Effector memory CD4-positive, alpha-beta T cell (primary cell): ENCODE measurements at places on chromosomes 7 and 10.
A peak's percentile ranks its signal among the peaks of the same experiment; 100 is the strongest.

GRCh38 chr10:35752469-35753461 lies 110.7 kb upstream of the FZD8 start:
- H3K4me3 ChIP-seq = no peak overlapping the region
- H3K27ac ChIP-seq = no peak overlapping the region
- H3K36me3 ChIP-seq = no peaks in the 10 kb centered on the region

- H3K27ac ChIP-seq = no peak overlapping the region
- no peak for DNase-seq
- no peaks in the 10 kb centered on the region for H3K36me3 ChIP-seq
- H3K4me1 ChIP-seq = no peaks in the 10 kb centered on the region
- H3K27me3 ChIP-seq = no peaks in the 10 kb centered on the region
Measured at GRCh38 chr10:62473241-62473640, 99.1 kb downstream of the ZNF365 start.

DNA sequence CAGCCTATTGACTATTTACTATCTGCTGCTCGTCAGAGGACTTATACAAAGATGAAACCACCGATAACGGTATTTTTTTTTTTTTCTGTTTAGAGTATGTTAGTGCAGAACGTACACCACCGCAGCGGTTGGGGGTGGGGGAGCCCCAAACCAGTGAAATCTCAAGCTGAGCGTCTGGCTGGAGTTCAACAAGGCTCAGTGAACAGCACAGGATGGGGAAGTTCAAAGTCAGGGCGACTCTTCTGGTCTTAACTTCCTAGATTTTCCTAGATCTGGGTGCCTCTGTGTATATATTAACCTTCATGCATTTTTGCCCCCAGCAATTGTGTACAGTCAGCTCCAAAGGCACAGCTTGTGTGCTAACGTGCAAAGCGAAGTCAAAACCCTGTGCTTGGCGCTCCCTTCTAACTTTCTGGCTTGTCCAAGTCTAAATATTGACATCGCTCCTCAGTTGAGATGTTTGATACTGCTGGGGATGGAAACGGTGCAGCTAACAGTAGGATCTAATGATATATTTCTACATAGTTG lies 1.1 kb downstream of the RHOBTB1 start:
- H3K4me3 ChIP-seq = peak overlapping the region; percentile 53
- DNase-seq = no peak
- no peaks in the 10 kb centered on the region for H3K36me3 ChIP-seq
- H3K27me3 ChIP-seq = peaks cover 31% of the 10 kb centered on the region

- H3K27ac ChIP-seq = no peak overlapping the region
- H3K4me3 ChIP-seq = no peak overlapping the region
- H3K36me3 ChIP-seq = no peaks in the 10 kb centered on the region
- H3K4me1 ChIP-seq = no peaks in the 10 kb centered on the region
Measured at GRCh38 chr10:59175538-59176240, 754 bp upstream of the PHYHIPL start.

- H3K27me3 ChIP-seq = no peaks in the 10 kb centered on the region
- no peaks in the 10 kb centered on the region for H3K36me3 ChIP-seq
- H3K27ac ChIP-seq = no peak overlapping the region
- no peak overlapping the region for H3K4me3 ChIP-seq
- DNase-seq = no peak
- no peaks in the 10 kb centered on the region for H3K4me1 ChIP-seq
Measured at GRCh38 chr10:107516349-107516748, 351.8 kb upstream of the SORCS1 start.

DNA sequence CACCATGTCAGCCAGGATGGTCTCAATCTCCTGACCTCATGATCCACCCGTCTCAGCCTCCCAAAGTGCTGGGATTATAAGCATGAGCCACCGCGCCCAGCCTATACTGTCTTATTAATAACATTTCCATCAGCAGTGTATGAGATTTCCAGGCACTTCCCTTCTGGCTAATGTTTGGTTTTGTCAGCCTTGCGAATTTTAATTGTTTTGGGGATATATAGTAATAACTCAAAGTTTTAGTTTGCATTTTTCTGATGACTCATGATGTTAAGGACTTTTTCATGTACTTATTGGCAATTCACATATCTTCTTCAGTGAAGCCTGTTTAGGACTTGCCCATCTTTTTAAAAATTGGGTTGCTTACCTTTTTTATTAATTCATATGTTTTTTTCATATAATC lies 76.0 kb downstream of the TMEM270 start:
- DNase-seq = no peak
- H3K27ac ChIP-seq = no peak overlapping the region
- H3K36me3 ChIP-seq = no peaks in the 10 kb centered on the region
- no peaks in the 10 kb centered on the region for H3K27me3 ChIP-seq
- H3K4me3 ChIP-seq = no peak overlapping the region
- H3K4me1 ChIP-seq = no peaks in the 10 kb centered on the region

DNA sequence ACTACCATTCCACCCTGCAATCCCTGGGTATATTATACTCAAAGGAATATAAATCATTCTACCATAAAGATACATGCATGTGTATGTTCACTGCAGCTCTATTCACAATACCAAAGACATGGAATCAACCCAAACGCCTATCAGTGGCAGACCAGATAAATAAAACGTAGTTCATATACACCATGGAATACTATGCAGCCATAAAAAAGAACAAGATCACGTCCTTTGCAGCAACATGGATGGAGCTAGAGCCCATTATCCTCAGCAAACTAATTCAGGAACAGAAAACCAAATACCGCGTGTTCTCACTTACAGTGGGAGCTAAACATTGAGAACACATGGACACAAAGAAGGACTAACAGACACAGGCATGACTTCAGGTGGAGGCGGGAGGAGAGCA lies 138.3 kb downstream of the DYNC2I1 start:
- H3K27me3 ChIP-seq = peaks cover 17% of the 10 kb centered on the region
- DNase-seq = no peak
- H3K27ac ChIP-seq = no peak overlapping the region
- no peaks in the 10 kb centered on the region for H3K4me1 ChIP-seq
- H3K4me3 ChIP-seq = no peak overlapping the region
- H3K36me3 ChIP-seq = no peaks in the 10 kb centered on the region

DNA sequence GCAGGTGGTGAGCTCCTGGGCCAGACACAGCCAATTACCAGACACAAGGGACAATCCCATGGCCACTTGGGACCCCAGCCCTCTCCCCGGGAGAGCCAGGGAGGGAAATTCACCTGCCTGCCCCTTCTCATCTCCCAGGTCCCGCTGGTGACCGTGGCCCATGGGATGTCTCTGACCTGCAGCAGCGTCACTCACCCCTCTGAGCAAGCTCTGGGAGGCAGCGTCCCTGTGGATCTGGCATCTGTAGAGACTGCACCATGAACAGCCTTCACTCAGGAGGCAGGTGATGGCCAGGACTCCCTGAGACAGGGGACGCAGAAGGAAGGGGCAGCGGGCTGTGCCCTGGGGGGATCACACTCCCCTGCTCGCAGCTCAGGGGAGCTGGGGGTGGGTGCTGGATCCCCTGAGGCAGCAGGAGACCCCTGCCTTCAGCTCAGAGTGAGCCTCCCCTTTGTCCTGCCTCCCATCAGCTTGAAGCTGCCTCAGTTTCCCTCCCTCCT lies 90.8 kb downstream of the FOXL3 start:
- H3K4me1 ChIP-seq = peaks cover 26% of the 10 kb centered on the region
- no peak overlapping the region for H3K27ac ChIP-seq
- H3K4me3 ChIP-seq = no peak overlapping the region
- no peak for DNase-seq

DNA sequence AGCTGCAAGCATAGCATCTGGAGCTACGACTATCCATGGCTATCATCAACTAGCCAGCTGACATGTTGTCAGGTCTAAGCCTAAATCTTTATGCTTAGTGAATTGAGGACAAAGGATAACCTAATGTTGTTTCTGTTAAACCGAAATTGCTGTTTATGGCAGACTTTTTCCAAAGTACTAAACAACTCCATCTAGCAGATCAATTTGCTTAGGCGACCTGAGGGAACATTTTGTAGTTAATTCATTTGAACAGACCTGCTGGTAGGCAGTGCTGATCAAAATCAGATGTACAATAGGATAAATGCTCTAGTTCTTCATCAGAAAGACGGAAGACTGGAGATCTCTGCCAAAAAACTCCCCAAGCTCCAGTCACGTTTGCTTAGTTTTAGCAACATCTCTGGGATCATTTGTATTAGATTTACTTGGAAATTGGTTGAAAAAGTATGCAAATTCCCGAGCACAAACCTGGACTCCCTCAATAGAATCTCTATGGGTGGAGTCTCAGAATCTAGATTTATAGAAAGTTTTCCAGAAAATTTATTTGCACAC lies 301.6 kb upstream of the NRP1 start:
- H3K27me3 ChIP-seq = no peaks in the 10 kb centered on the region
- H3K27ac ChIP-seq = no peak overlapping the region
- no peaks in the 10 kb centered on the region for H3K36me3 ChIP-seq

GRCh38 chr7:33517191-33517590 lies 387.8 kb downstream of the BBS9 start:
- DNase-seq = no peak
- no peak overlapping the region for H3K27ac ChIP-seq
- no peaks in the 10 kb centered on the region for H3K27me3 ChIP-seq
- H3K36me3 ChIP-seq = no peaks in the 10 kb centered on the region

DNA sequence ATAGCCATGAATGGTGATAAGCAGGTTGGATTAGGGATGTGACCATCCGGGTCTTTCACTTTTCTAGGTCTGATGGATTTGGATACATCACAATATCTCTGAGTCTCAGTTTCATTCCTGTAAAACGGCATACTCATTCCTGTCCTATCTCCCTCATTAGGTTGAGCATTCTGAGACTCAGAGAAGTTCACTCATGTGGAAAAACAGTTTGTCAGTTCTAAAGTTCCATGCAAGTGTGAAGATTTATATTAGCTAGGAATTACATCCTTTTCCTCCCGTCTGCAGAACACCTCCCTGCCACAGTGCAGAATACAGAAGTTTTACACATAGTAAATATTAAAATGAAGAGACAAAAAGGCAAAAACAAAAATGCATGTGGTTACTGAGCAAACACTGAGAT lies 94.2 kb upstream of the SLC25A13 start:
- DNase-seq = no peak
- H3K4me1 ChIP-seq = no peaks in the 10 kb centered on the region

DNA sequence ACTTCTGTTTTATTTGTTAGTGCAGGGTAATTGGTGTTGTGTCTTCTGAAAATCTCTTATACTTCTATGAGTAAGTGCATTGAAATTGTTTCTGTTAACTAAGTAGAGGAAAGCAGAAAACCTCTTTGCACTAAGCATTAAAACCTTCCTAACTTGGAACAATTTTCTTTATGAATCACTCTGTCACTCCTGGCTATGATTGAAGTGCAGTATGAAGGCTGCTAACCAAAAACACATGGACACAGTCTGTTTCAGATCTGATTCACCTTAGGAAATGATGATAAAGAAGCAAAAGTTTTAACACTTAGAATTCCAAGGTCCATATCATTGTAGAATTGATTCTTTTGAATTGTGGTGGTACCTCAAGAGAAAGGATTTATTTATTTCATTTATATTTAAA lies 41.9 kb downstream of the MET start:
- H3K4me1 ChIP-seq = no peaks in the 10 kb centered on the region
- H3K36me3 ChIP-seq = no peaks in the 10 kb centered on the region
- H3K27ac ChIP-seq = no peak overlapping the region
- H3K4me3 ChIP-seq = no peak overlapping the region

- H3K27me3 ChIP-seq = no peaks in the 10 kb centered on the region
- H3K36me3 ChIP-seq = peaks cover 20% of the 10 kb centered on the region
- H3K27ac ChIP-seq = no peak overlapping the region
Measured at GRCh38 chr7:130921391-130922180, 187.6 kb upstream of the KLF14 start.

GRCh38 chr7:143000648-143001047 lies 26.3 kb downstream of the OR9A2 start:
- no peak overlapping the region for H3K27ac ChIP-seq
- no peak for DNase-seq
- H3K4me1 ChIP-seq = no peaks in the 10 kb centered on the region
- no peaks in the 10 kb centered on the region for H3K36me3 ChIP-seq
- H3K27me3 ChIP-seq = no peaks in the 10 kb centered on the region

DNA sequence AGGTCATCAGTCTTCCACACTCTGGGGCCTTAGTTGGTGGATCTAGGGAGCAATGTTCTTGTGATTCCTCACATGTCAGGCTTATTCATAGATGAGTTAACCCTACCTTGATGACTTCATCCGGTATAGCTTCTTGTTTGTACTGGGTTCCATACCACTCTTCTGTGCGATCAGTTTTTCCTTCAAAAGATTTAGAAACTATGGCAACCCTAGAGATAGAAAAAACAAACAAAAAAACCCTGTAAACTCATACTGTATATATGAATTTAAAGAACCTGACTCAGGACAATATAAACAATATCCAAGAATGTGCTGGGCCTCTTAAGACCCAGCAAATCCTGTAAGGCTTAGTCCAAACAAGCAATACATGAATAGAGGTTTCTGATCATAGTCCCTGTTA lies 83.5 kb downstream of the IDE start:
- H3K36me3 ChIP-seq = peaks cover 36% of the 10 kb centered on the region
- no peaks in the 10 kb centered on the region for H3K4me1 ChIP-seq
- no peak overlapping the region for H3K27ac ChIP-seq
- no peak overlapping the region for H3K4me3 ChIP-seq
- H3K27me3 ChIP-seq = no peaks in the 10 kb centered on the region
- DNase-seq = no peak

DNA sequence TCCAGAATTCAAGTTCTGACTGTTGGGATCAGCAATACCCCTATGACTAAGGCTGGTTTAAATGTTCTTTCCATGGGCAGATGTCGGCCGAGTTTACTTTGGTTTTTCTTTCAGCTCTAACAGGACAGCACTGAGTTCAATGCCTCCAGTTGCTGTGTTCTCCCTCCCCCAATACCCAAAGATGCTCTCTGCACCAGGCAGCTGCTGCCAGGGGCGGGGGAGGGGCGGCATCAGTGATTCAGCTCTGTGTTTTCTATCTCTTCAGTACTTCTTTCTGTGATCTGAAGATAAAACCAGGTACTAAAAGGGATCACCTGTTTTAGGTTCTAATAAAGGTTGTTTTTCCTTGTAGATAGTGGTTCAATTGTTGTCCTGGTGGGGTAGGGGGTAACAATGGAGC lies 576.7 kb upstream of the POT1 start:
- H3K27me3 ChIP-seq = no peaks in the 10 kb centered on the region
- no peaks in the 10 kb centered on the region for H3K4me1 ChIP-seq
- H3K4me3 ChIP-seq = no peak overlapping the region
- DNase-seq = no peak
